ENCODE measurements at places on chromosomes 3 and 15.
A peak's percentile ranks its signal among the peaks of the same experiment; 100 is the strongest.

- DNase-seq, result no peak
Observed at GRCh38 chr3:81279481-81280379, 481.7 kb downstream of the GBE1 start.

- DNase-seq, result no peak
Observed at GRCh38 chr3:183377307-183377959, 51.0 kb downstream of the MCF2L2 start.

DNA sequence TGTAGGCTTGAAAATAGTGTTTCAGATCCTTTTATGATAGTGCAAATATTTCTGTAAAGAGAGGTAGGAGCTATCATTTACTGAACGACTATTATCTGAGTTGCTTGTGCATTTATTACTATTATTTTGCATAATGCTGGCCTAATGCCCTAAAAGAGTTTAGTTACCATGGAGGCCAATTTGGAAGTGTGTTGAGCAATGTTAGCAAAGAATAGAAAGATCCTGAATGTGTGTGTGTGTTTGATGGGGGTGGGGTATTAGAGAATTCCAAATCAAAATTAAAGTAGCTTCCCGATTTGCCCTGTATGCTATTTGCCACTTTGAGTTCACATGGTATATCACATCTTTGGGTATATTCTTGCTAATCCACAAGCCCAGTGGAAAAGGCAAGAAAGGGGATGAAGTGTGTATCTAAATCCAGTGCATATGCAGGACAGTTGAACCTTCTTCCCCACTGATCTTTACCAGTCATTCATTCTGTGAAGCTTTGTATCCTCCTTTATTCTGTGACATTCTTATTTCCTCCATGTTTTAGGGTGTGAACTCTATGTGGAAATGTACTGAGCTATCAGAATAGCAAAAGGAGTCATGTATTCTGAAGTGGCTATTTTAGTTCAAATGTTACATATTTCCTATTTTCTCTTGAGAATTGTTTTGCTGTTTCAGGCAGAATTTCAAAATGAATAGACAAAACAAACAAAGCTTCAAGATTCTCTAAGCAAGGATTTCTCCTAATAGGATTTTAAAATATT, 45.7 kb upstream of the PLSCR5 start:
- DNase-seq, result no peak

GRCh38 chr3:172154768-172155664, 115.6 kb downstream of the FNDC3B start:
- no peak for DNase-seq

- DNase-seq, result no peak
Observed at GRCh38 chr15:23644829-23645228, 2.8 kb downstream of the MAGEL2 start.

DNA sequence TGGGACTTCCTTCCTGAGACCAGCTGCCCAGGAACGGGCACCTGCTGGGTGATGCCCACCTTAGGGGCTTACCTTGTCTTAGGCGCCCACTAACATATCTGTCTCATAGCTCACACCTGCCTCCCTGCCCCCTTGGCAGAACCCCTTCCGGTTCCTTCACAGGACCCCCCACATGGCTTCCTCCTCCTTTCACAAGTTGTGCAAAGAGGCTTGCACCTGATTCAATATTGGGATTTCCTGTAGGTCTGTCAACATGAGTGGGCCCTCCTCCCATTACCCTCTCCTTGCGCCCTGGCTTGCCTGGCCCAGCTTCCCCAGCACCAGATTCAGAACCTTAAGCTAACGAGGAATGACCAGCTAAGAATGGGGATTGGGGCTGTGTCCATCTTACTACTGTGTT, 633 bp downstream of the THPO start:
- DNase-seq, result no peak

DNA sequence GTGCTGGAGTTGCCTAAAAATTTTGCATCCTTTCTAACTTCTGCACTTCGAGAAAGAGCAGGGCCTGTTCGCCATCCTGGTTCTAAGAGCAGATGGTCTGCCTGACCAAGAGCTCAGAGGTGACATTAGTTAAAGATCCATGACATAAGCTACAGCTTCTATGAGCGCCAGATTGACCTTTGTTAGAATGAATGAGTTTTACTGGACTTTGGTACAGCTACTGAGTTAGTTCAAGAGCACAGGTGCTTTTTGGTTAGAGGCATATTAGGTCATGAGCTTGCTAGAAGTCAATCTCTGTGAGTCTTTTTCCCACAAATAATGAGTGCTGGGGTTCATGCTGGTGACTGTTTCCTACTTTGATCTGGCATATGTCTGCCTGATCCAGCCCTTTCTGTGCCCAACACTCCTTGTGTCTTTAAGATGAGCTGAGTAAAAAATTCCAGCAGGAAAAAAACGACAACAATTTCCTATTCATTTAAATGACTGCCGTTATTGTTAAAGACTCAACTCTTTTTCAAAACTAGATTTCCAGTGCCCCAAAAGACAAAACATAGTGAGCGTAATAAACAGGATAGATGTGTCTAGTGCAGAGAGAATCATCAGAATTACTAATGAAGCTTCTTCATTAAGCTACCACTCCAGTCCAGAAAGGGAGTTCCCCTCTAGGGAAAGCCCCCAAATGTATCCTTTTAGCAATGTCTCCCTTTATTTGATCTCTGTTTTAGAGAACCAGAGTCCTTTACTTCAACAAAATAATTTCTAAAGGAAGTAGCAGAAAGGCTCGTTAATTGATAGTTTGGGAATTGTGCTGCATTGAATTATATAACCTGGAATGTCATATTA, 152.9 kb downstream of the SLCO3A1 start:
- DNase-seq, result no peak

DNA sequence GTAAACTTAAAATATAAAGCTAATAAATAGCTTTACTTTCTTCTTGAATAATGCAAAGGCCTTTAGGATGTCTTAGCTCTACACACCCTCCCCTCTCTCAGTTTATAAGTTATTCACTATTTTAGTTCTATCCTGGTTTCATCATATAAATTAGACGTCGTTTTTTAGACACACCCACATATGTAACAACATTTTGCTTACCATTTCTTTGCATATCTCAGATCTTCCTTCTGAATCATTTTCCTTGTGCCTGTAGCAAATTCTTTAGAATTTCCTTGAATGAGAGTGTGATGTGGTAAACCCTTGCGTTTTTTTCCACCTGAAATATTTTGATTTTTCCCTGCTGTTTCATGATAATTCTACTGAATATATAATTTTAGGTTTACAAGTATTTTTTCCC, 2.5 kb upstream of the DAZL start:
- DNase-seq, result no peak

DNA sequence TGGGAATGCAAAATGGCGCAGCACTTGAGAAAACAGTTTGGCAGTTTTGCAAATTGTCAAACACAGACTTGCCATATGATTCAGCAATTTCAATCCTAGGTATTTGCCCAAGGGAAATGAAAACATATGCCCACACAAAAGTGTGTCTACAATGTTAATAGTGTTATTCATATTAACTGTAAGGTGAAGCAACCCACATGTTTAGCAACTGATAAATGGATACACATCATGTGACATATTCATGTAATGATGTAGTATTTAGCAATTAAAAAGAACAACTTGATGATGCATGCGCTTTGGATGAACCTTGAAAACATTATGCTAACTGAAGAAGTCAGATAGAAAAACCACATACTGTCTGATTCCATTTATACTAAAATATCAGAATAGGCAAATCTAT, 539.0 kb upstream of the PPP2R3A start:
- DNase-seq, result no peak

DNA sequence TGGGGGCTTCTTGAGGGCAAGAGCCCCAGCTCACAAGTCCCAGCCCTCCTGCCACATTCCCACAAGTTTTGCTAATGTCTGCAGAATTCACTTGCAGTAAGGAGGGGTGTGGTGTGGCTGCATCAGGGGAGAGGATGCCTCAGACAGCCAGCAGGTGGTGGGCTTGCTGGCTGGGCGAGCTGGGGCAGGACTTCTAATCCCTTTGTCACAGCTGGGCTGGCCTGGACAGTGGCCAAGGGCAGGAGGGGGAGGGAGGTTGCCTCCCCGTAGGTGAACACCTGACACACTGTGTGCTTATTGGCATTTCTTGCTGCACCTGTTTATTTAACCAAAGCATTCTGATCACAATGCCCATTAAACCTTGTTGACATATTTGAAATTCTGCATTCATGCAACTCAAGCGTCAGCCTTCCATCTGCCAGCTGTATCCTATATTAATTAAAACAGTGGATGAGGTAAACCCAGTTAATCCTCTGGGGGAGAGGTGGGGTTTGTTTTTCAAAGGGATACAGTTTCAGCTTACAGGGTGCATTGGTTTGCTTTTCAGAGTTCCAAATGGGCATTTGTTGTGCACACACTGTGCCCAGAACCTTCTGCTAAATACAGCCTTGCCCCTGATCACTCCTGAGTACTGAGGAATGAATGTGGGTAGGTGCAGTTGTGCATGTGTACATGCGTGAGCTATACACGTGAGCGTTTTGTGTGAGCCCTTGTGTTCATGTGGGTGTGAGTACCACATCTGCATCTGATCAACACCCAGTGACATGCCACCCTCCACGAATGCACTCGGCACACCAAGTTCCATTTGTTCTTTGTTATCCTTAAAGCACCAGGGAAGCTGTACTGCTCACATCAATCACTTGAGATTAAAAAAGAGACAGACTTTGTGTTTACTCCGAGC, 268.7 kb downstream of the XXYLT1 start:
- peak; percentile 81 for DNase-seq

DNA sequence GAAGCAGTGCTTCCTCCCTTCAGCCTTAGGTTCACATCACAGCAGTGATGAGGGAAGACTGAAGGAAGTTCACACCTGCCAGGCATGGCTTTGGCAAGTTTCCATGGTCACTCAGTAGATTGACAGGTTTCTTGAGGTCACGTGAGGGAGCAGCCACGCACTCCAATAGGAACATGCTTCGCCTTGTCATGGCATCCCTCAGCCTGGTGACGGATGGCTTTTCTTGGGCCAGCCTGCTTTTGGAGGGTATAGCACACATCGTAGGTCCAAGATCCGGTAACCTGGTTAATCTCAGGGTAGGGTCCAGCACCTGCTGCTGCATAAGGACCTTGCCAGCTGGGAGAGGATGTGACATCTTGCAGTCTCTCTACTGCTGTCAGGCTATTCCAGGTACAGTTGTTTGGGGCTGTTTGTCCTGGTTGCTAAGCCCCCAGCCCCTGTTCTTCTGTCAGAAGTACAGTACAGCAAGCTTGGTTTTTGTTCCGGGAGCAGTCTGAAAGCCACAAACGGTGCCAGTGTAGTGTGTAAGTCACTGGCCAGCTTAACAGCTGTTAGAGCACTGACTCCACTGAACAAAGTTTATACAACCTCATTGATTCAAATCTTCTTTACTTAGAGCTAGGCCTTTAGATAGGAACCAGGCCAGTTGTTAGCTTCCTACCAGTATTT, 42.3 kb downstream of the PSMD6 start:
- no peak for DNase-seq

- no peak for DNase-seq
Observed at GRCh38 chr3:174620138-174620537, 239.0 kb upstream of the NAALADL2 start.

DNA sequence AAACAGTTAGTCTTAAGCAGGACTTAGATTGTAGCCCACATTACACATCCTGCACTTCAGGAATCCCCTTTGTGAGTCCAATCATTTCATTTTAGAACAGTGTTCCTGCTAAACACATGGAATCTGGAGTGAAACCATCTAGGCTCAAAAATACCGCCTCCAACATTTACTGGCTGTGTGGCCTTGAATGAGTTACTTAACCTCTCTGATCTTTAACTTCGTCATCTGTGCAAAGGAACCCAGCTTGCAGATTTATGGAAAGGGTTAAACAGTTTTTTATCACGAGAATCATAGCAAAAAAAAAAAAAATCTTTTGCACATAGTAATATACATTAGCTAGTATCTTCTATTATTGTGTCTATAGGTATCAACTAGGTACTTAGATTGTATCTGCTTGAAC, 8.0 kb upstream of the LRTM1 start:
- DNase-seq, result no peak

DNA sequence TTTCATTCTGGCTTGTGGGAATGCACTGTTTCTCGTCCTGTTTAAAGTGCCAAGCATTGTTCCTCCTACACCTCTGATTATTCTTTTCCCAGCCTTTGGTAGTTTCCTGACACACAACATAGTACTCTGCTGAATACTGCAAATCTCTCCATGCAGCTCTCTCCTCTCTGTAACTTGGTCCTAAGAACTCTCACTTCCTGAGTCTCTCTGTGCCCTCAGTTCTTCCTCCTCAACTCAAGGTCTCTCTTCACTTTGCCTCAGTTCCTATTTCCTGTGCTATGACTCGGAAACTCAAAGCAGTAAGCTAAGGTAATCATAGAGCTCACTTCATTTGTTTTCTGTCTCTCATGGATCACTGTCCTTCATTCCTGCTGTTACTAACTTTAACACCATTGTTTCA, 113.4 kb downstream of the ZNF280D start:
- DNase-seq, result no peak

DNA sequence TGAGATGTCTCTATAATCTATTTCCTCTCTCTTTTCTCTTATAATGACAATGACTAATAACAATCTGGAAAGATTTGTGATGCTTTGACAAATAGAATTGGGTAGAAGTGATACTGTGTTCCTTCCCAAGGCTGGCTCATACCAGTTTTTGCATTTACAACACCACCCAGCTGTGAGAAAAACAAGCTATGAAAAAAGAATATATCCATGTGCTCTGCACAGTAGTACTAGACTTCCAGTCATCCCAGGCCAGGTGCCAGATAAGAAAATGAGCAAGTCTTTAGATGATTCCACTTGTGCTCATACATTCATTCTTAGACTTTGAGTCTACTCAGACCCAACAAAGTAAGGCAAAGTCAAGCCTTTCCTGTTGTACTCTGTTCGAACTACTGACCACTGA, 350.2 kb upstream of the POU1F1 start:
- no peak for DNase-seq

DNA sequence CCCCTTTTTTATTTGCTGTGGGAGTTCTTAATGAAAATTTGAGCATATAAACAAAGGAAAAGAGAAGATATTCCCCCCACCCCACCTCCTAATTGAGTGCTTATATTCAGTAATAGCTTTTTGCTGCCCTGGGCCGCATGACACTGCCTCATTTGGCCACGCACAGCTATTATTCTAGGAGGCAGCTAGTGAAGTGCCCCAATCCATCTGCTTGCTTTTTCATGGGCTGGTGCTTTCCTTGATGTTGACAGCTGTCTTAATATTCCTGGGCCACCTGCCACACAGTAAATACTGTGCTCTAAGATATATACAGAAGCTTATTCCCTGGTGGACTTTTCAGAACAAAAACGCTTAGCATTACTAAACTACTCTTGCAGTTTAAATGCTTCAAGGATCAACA, 3.8 kb upstream of the CRYBG3 start:
- DNase-seq, result no peak

GRCh38 chr3:175046601-175047000, 187.5 kb downstream of the NAALADL2 start:
- DNase-seq, result no peak

- no peak for DNase-seq
Observed at GRCh38 chr3:75015280-75015679, 400.8 kb upstream of the CNTN3 start.

- DNase-seq, result no peak
Observed at GRCh38 chr3:56059731-56060130, 408.5 kb downstream of the ERC2 start.

DNA sequence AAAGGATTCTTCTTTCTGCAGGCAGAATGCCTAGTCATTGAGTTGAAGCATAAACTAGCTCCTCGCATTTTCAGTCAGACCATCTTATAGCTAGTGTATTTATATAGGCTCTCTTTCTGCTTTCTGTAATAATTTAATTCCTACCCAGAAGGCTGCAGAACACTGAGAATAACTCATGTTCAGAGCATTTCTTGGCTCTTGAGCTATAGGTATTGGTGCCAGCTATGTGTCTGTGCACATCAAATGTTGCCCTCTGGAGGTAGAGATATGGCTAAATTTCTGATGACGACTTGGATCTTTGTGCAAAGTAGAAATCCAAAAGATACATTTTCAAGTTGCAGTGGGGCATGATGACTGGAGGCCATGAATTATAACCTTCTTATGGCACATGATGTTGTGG, 336.2 kb upstream of the TPM1 start:
- DNase-seq, result no peak

All from KBM-7 (cell line).